ENCODE measurements at places on chromosomes 5 and 9.

DNA sequence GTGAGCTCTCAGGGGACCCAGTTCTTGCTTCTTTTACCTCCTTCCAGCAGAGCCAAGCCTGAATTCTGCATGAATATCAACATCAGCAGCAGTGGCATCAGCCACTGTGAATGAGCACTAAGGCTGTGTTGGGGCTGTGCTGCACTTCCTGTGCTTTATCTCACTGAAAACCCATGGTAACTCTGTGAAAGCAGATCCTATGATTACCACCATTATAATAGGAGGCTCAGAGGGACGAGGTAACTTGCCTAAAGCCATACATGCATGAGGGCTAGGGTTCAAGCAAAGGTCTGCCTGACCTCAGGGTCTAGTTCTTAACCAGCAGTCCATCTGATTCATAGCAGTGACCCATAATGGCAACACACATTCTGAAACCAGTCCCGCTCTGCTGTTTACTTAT lies 60.5 kb upstream of the RAPGEF1 start:
- no peak for DNase-seq

DNA sequence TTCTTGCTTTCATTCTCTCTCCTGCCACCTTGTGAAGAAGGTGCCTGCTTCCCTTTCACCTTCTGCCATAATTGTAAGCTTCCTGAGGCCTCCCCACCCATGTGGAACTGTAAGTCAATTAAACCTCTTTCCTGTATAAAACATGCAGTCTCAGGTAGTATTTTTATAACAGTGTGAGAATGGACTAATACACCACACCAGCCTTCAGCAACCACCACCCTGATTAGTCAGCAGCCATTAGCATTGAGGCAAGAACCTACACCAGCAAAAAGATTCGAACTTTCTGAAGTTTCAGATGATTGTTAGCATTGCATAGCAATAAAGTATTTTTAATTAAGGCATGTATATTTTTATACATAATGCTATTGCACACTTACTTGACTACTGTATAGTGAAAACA lies 980.2 kb downstream of the EFNA5 start:
- DNase-seq, result no peak

DNA sequence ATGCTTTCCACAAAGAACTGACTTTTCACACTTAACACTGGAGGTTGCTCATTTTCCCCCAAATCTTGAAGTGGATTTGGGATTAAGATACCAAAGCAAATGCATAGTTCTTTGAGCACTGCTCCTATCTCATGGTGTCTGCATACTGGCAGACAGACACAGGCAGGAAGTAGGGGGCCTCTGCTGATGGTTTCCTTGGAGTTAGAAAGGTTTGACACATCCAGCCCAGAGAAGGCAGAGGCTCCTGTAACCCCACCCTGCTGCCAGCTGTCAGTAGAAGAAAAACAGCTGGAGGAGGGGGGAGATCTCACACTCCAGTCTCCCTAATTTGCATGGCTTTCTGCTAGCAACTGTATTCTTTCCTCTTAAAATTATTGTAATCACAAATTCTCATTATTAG lies 44.1 kb downstream of the APTX start:
- no peak for DNase-seq

DNA sequence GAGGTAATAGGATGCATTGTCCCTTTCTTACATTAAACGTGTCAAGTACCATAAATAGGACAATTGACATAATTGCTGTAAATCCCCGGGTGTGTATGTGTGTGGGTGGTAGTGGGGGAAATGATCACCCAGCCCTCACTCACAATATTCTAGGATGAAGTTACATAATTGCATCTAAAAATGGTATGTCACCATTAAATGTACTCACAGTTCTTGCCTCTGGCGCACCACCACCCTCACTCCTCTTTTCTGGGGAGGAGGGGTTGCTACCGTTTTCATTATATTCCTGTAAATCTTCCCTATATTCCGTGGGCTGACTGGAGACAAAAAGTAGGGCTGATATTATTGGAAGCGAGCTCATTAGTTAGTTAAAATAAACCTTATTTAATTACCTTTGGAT lies 563.8 kb downstream of the TLR4 start:
- DNase-seq, result no peak

DNA sequence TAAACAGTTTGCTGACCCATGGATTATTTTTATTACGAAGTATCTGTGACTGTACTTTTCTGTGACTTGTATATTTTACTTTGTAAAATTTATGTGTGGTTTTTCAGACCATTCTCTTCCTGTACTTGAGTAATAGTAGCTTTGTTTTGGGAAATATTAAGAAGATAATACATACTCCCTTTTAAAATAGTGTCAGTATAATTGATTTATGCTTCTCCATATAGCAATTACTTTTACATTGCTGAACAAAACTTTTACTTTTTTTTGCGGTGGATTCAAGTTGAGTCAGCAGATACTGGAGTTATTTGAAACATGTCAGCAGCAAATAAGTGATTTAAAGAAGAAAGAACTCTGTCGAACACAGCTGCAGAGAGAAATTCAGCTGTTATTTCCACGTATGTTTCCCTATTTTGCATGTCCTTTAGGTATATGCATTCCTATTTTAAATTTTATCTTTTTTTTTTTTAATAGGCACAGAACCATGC lies 28.4 kb downstream of the TENT2 start:
- DNase-seq, result no peak

GRCh38 chr5:178282391-178282790 lies 49.8 kb upstream of the PHYKPL start:
- no peak for DNase-seq

- no peak for DNase-seq
Measured at GRCh38 chr5:40560474-40561110, 119.1 kb upstream of the PTGER4 start.

DNA sequence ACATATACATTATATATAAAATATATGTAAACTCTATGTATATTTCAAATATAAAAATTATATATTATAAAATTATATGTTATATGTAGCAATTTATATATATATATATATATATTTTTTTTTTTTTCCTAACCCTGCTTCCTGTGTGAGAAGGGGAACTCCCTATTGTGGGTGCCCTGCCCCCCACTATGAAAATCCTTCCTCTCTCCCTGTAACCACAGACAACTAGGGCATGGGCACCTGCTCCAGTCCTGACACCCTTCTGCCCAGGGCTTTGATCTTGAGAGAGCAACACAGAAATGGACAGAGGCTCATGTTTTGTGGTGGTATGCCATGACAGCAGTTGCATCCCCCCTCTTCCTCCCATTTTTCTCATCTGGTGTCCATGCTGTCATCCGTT lies 148.7 kb upstream of the IL12B start:
- no peak for DNase-seq

DNA sequence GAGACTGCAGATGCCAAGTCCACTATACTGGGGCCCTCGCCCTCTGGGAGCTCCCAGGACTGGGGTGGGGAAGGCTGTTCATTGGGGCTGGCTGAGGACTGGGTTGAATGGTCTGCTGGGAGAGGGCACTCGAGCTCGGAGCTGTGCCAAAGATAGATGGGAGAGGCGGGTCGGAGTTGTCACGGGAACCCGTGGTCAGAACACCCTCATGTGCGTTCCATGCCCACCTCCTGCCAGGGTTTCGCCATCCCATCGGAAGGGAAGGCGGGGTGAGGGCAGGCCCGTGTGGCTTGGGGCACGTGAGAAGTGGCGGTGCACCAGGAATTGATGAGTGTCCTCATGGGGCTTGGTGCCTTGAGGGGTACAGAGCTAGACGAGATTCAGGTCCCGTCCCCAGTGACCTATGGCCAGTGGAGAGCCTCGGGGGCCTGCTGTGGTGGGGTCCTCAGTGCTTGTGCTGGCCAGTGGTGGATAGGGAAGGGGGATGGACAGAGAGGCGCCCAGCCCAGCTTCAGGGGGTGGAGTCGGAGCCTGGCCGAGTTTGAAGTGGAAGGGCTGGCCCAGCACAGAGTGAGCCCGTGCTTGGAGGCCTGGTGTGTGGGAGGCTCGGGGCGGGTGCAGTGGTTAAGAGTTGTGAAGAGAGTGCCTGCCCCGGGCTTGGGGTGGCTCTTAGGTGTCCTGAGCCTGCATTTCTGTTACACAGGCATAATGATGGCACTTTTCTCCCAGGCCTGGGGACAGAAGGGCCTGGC lies 4.3 kb downstream of the CACFD1 start:
- DNase-seq, result no peak

- DNase-seq, result no peak
Measured at GRCh38 chr9:93960221-93960970, 5.2 kb upstream of the BARX1 start.

GRCh38 chr5:147754372-147755122 lies 28.0 kb downstream of the JAKMIP2 start:
- no peak for DNase-seq

DNA sequence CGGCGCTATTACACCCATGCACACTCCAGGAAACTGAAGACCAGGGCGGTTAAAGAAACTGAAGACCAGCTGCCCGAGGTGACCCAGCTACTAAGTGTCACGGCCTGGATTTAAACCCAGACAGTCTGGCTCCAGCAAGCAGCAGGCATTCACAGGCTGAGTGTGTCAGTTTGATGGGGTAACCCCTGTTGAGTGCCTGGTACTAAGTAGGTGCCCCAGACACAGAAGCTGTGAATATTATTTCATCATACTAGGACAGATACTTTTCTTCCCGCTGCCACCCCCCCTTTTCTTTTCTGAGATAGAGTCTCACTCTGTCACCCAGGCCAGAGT lies 7.3 kb downstream of the ENG start:
- no peak for DNase-seq

GRCh38 chr9:13026956-13027355 lies 252.1 kb downstream of the LURAP1L start:
- DNase-seq, result no peak

DNA sequence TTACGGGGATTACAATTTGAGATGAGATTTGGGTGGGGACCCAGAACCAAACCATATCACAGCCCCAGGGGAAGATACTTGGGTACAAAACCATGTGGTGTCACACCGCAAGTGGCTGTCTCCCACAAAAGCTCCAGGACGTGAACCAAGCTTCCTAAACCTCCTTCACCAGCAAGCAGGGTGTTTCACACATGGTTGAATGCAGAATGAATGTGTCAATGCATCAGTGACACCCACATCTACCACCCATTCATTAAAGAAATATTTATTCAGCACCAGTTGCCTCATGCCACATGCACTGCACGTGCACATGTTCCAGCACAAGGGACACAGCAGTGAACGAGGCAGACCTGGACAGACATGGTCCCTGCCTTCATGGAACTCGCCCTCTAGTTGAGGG lies 70.9 kb upstream of the SPOCK1 start:
- no peak for DNase-seq

DNA sequence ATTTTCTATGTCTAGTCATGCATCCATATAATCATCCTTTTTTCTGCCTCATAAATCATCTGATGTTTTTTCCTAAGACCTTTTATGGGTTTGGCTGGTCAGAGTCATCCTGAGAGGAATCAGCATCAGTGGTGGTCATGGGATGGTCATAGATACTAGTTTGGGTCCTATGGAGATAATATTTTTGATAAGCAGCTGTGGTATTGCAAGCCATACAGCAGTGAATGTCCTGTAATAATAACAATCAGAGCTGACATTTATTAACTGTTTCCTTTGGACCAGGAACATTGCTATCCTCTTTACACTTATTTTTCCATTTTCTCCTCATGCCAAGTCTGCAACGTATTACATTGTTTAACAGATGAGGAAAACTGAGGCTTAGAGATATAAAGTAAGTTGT lies 83.1 kb downstream of the TEX10 start:
- DNase-seq, result no peak

DNA sequence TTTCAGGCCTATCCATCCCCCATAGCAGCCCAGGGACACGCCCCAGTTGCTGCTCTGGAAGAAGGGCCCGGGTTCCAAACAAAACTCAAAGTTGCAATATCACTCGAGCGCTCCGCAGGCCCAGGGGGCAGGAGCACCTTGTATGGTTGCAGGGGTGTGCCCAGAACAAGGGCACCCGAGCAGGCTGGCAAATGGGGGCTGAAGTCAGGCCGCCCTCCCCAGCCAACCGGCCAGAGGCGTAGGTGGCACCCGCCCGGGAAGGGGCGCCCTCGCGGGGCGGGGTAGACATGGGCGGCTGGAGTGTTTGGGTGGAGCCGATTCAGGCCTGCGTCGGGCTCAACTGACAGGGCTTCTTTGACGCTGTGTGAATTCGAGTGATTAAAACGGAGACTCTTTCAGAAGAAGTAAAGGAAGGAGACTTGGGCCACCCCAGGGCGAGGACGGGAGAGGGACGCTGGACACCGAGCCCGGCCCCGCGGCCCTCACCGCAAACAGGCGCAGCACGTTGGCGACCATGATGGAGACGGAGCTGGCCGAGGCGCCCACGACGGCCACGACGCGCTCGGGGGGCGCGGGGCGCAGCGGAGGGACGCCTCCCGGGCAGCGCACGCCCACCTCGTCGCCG lies 1.1 kb downstream of the GRM6 start:
- no peak for DNase-seq

GRCh38 chr5:1759378-1759970 lies 40.2 kb downstream of the MRPL36 start:
- DNase-seq, result no peak

DNA sequence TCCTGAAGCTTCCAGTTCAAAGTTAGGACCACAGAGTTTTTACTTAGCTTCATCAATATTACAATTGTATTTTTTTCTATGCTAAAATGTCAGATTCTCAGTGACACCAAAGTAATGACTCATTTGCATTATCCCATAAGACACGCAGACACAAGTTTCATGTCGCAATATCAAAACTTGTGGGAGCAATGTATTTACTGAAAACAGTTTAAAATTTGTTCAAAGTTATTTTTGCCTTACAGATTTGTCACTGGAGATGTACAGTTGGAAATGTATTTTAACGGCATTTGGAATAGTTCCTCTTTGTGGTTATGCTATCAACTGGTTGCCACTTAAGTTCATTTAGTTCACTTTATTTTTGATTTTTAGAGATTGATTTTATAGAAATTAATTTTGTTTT lies 36.2 kb upstream of the DAP start:
- DNase-seq, result no peak

DNA sequence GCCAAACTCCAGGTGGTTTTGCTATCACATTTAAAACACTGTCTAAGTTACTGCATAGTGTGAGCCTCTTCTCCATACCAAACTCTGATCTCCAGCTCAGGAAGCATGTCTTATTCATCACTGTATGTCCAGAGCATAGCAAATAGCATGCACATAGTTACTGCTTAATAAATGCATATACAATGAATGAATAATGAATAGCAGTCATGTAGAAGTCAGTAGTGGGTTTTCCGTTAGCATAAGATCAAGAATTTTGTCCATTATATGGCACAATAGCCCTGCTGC lies 329.4 kb downstream of the ARRDC3 start:
- no peak for DNase-seq

DNA sequence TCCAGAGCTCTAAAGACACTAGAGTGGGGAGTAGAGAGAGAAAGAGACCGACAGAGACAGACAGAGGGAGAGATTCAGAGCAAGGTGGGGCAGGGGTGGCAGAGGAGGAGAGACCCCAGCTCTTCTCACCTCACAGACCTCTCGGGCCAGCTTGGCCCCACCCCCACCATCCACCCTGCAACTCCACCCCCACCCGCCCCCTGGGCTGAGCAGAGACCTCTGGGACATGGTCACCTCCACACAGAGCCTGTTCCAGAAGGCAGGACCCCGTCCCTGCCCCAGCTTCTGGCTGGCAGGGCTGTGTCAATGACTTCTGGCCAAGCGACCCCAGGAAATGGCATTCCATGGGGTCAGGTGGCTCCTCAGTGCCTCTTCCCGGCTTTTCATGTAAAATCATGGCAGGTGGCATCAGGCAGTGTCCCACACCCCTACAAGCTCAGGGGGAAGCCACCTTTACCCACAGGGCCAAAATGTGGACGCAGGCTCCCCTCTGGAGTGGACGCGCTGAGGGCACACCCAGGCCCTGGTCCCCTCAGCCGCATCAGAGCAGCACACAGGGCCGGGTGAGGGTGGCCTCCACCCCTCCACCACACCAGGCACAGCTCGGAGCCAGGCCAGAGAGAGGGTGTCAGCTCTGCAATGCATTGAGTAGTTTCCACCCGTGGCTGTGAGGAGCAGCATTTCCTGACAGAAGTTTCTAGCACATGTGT lies 131.2 kb upstream of the LPCAT1 start:
- no peak for DNase-seq

All from stimulated activated naive CD4-positive, alpha-beta T cell (primary cell).